MV-4-11 (cell line): ENCODE measurements at places on chromosomes 12 and 14.

DNA sequence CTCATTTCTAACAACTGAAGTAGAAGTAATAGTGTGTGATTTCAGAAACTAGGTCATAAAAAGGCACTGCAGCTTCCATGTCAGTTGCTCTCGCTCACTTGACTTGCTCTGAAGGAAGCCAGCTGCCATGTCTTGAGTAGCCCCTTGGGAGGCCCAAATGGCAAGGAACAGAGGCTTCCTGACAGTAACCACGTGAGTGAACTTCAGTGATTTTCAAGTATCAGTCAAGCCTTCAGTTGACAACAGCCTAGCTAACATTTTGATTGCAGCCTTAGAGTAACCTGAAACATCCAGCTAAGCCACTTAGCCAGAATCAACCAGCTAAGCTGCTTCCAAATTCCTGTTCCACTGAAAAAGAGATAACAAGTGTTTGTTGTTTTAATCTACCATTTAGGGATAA is 26.7 kb downstream of the TOGARAM1 start:
- DNase-seq = no peak

- DNase-seq = no peak
Measured at GRCh38 chr12:32118806-32119205, 12.2 kb downstream of the BICD1 start.

DNA sequence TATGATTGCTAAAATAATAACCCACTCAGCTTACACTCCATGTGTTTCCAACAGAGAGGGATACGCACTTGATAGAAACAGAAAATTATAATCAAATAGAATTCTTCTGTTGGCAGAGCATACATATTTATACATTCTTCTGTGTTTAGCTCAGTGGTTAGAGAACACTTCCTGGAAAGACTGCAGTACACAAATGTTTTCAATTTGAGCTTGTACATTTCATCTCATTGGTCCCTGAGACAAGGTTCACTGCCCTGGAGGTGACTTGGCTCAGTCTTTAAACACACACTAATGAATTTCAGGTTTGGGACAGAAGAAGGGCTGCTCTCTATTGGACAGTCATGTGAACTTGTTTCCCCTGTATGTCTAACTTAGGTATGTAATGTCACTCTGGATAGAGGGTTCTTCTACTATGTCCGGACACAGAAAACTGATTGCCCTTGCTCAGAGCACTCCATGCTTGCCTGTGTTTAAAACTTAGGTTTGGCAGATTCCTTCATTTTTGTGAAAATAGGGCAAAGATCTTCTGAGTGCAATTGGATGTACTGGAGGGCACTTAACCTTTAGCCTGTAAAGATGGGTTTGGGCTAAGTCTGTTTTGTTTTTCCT is 22.9 kb downstream of the PROX2 start:
- DNase-seq = no peak

DNA sequence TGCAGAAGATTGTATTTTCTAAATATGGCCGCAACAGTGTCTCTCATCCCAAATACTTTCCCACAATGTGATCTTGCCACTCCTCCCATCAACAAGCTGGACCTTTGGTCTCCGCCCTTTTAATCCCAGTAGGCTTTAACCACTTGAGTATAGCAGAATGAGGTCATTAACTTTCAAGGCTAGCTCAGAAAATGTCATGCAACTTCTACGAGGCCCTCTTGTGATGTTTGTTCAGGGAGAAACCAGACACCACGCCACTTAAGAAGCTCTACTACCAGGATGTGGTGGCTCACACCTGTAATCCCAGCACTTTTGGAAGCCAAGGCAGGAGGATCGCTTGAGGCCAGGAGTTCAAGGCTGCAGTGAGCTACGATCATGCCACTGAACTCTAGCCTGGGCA is 20.1 kb upstream of the OR6J1 start:
- no peak for DNase-seq

- peak; percentile 31 for DNase-seq
Measured at GRCh38 chr14:61470261-61470960, 149.0 kb downstream of the PRKCH start.

DNA sequence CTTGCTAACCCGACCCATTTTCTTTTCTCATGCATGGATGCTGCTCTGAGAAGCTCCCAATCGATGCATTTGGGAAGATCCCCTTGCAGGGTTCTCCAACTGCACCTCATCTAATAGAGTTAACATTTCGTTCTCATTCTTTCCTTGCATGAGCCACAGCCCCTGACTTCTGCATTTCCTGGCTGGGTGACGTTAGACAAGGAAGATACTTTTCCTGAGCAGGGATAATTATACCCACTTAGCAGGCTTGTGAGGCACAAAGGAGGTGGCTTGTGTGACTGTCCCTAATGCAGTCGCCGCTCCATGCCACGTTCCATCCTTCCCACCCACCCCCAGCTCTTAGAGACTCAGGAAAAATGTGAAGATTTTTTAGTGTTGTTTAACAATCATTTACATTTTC is 195.1 kb downstream of the CHST11 start:
- no peak for DNase-seq

- no peak for DNase-seq
Measured at GRCh38 chr14:34231626-34232025, 230.4 kb downstream of the SPTSSA start.

DNA sequence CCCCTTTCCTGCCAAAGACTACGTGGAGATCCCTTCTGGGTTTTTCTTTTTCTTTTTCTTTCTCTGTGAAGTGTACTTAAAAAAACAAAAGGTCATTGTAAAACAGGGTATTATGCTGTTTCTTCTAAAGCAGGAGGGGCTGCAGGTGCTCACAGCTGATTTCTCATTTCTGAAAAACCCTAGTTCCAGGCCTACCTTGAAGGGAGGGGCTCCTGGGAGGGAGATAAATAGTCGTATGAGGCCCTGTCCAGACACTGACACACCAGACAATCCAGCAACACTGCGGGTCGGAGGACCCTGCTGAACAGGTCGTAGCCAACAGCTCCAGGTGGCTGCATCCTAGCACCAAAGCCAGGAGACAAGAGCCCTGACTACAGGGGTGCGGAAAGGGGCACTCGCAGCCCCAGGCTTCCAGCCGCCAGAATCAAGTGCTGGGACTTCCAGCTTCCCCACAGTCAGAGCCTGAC is 41.1 kb downstream of the PSMA6 start:
- DNase-seq = no peak

DNA sequence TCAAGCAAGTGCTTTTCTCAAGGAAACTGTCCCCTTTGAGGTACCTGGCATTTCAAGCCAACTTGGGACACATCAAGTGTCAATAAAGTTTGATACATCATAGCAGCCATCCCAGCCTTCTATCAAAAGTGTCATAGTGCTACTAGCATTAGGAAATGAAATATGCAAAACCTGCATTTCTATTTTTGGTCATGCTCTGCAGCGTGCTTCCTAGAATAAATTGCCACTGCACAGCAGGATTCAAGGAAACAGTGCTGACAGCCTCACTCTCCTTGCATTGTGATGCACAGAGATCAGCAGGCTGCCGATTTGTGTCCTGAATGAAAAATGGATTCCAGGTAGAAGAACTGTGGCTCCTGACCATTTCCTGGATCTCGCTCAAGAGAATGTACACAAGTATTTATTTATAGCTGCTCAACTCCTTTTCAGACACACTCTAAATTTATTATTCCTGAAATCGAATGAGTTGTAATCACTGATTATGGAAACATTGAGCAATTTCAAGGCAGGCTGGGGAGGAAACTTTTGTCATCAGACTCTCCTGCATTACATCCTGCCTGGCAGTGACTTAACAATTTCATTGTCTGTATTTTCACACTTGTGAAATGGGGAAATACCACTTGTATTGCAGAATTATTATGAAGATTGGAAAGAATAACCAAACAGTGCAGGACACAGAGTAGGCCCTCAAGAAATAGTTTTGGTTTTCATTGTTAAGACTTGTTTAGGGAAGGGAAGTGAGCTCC is 120.9 kb downstream of the SLC38A6 start:
- DNase-seq = peak; percentile 86

GRCh38 chr14:24241829-24242443 is 487 bp downstream of the TINF2 start:
- DNase-seq = peak; percentile 96

DNA sequence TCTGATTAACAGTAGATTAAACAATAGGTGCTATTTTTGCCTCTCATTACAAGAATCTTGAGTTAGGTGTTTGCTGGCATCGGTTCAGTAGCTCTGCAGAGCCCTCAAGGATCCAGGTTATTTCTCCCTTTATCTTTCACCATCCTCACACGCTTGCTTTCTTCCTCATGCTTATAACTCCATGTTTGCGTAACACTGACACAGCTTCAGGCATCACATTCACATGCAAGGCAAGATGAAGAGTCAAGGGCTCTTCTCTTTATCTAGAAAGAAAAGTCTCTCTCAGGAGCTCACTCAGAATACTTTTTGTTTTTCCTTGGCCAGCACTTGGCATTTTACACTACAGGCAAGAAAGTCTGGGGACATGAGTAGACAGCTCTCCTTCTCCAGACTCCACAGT is 24.2 kb upstream of the PTHLH start:
- no peak for DNase-seq
